Endothelial cell (in vitro differentiated cells): ENCODE measurements at places on chromosomes 6 and 20. TPM values are rescaled to one million over a fixed set of nuclear protein-coding genes. Genes with fewer than 3 reads are reported as not detected.

SLC22A3 gene
- total RNA-seq = 0.18 TPM

PLCB4 gene
- 10.5 TPM for total RNA-seq

DNA sequence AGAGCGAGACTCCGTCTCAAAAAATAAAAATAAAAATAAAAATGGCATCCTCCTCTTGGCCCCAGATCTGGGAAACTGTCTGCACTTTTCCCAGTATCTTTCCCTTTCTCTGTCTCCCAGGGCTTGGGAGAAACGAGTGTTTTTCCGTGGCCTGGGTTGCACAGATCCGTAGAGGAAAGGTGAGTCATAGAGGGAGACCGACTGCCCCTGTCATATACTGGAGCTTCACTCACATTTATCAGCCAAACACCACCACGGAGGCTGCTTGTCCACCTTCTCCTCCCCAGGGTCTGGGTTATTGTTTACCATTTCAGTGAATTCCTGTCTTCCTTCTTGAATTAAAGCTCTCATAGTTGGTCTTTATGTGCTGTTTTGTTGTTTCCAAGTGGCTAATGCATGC is 31.9 kb upstream of the EIF2S2 start:
- no peaks in the 10 kb centered on the region for H3K27me3 ChIP-seq
- no peak overlapping the region for H3K27ac ChIP-seq
- H3K4me3 ChIP-seq = no peak overlapping the region
- H3K36me3 ChIP-seq = no peaks in the 10 kb centered on the region

AHI1 gene
- total RNA-seq = 12.6 TPM

GRCh38 chr6:81767163-81767891 is 14.8 kb upstream of the TENT5A start:
- H3K4me3 ChIP-seq = no peak overlapping the region
- H3K27ac ChIP-seq = no peak overlapping the region
- no peaks in the 10 kb centered on the region for H3K27me3 ChIP-seq
- DNase-seq = no peak
- H3K36me3 ChIP-seq = no peaks in the 10 kb centered on the region

- peak within 1 kb of the TSS; percentile 98 for H3K27ac ChIP-seq
- H3K4me3 ChIP-seq = peak within 1 kb of the TSS; percentile 98
- H3K4me1 ChIP-seq = peaks cover 23% of the 10 kb centered on the region
- peaks cover 14% of the 10 kb centered on the region for H3K27me3 ChIP-seq
- peaks cover 5% of the 10 kb centered on the region for H3K36me3 ChIP-seq
- DNase-seq = peak; percentile 53
Measured at GRCh38 chr6:12012038-12012557, at the start of gene HIVEP1. HIVEP1 (plus strand) TSS chr6:12012312; CDS start chr6:12015629, 3,317 bp downstream.

GRCh38 chr6:123288649-123289048 is 292.6 kb downstream of the CLVS2 start:
- H3K4me1 ChIP-seq = no peaks in the 10 kb centered on the region
- no peak overlapping the region for H3K27ac ChIP-seq
- no peaks in the 10 kb centered on the region for H3K36me3 ChIP-seq
- no peak for DNase-seq
- no peaks in the 10 kb centered on the region for H3K27me3 ChIP-seq
- no peak overlapping the region for H3K4me3 ChIP-seq

- peaks cover 26% of the 10 kb centered on the region for H3K4me1 ChIP-seq
- H3K27me3 ChIP-seq = no peaks in the 10 kb centered on the region
- no peak for DNase-seq
- H3K4me3 ChIP-seq = no peak overlapping the region
Measured at GRCh38 chr6:121521164-121521555, 85.7 kb downstream of the GJA1 start.

PHACTR1 gene
- total RNA-seq = 39.9 TPM

GRCh38 chr20:53926428-53927028 is 143.9 kb downstream of the BCAS1 start:
- H3K4me1 ChIP-seq = peaks cover 10% of the 10 kb centered on the region
- no peak for DNase-seq
- no peaks in the 10 kb centered on the region for H3K36me3 ChIP-seq

MRPS26 gene
- 28.9 TPM for total RNA-seq

METTL24 gene
- 6.5 TPM for total RNA-seq

GABRR1 gene
- total RNA-seq = not detected

- no peak overlapping the region for H3K4me3 ChIP-seq
- H3K36me3 ChIP-seq = no peaks in the 10 kb centered on the region
- peaks cover 2% of the 10 kb centered on the region for H3K27me3 ChIP-seq
- H3K27ac ChIP-seq = no peak overlapping the region
Measured at GRCh38 chr6:2630891-2631571, 119.7 kb downstream of the MYLK4 start.

PKIB gene
- 38.5 TPM for total RNA-seq

GRCh38 chr6:32974016-32974333 is 5.6 kb downstream of the BRD2 start:
- DNase-seq = no peak
- H3K36me3 ChIP-seq = peaks cover 73% of the 10 kb centered on the region
- peak overlapping the region; percentile 100 for H3K4me3 ChIP-seq
- peak overlapping the region; percentile 97 for H3K27ac ChIP-seq
- H3K27me3 ChIP-seq = peaks cover 16% of the 10 kb centered on the region
- peaks cover 54% of the 10 kb centered on the region for H3K4me1 ChIP-seq

SLC35A1 gene
- total RNA-seq = 19.1 TPM

- no peaks in the 10 kb centered on the region for H3K36me3 ChIP-seq
- no peak overlapping the region for H3K4me3 ChIP-seq
- no peak for DNase-seq
- no peaks in the 10 kb centered on the region for H3K27me3 ChIP-seq
- no peak overlapping the region for H3K27ac ChIP-seq
Measured at GRCh38 chr6:50591135-50591534, 122.2 kb upstream of the TFAP2D start.

DNA sequence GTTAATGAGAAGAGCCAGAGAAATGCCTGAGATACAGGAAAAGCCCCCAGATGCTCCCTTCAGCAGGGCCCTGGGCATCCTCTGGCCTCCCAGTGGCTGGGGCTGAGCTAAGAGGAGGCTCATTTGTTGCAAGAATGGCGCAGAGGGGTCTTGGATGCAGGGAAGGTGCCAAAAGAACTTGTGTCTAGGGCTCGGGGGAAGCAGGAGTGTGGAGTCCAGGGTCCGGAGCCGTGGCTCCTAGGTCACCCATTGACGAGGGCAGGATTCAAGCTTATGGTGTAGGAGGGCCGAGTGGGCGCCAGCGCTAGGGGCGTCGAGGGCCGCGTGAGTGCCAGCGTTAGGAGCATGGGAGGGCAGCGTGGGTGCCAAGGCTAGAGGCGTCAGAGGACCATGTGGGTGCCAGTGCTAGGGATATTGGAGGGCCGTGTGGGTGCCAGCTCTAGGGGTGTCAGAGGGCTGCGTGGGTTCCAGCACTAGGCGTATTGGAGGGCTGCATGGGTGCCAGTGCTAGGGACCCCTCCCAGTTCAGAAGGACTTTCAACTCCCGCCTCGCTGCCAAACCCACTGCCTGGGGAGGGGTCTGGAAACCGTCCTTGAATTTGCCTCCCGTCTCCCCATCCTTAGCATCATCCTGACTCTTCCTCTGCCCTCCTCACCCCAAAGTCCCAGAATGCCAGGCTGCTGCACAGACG is 250.5 kb upstream of the AFDN start:
- H3K4me1 ChIP-seq = peaks cover 13% of the 10 kb centered on the region
- no peak overlapping the region for H3K27ac ChIP-seq
- peaks cover 4% of the 10 kb centered on the region for H3K36me3 ChIP-seq
- no peak overlapping the region for H3K4me3 ChIP-seq
- no peak for DNase-seq
- peaks cover 7% of the 10 kb centered on the region for H3K27me3 ChIP-seq

DNA sequence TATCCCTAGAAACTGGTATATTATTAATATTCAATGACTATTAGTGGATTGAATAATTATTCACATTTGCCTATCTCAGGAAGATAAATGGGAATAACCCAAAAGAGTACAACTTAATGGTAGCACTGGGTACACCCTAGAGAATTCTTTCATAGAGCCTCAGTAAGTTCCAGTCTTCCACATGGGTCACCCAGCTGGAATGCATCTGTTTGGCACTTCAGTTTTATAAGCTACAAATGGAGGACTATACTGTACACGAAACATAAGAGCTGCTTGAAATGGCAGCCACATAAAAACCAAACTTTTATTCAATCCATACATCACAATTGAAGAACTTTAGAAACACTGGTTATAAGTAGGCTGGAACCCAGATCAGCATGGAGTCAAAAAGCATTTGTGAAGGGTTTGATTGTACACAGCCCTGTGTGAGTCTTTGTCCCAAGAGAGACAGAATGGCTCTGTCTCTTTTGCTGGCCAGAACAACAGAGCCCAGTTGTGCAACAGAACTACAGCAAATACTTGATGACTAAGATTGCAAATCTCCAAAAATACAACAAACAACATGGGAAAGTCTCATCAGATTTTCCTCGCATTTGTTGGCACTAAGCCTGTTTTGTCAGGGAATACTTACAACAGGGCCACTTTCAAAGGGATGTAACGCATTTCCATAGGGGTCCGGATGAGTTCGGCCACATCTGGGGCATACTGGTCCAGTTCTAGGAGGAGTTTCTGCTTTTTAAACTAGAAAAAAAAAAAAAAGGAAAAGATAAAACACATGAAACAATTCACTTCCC is 39.5 kb downstream of the PIGU start:
- no peaks in the 10 kb centered on the region for H3K27me3 ChIP-seq
- no peaks in the 10 kb centered on the region for H3K4me1 ChIP-seq
- H3K27ac ChIP-seq = no peak overlapping the region

DNA sequence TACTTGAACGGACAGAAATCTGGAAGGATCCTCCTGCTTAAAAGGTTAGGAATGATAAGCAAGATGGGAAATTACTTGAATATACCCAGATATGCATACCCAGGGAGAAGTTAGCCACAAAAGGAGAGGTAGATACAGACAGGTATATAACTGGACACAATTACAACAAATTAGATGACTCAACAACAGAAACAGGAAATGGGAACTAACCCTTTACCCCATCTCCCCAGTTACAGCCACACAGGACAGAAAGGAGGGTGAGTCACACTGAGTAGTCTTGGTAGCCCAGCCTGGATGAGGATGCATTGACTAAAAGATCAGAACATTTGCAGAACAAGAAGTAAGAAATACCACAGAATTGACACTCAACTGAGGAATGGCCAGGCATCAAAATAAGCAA is 61.2 kb downstream of the C6orf52 start:
- no peak overlapping the region for H3K4me3 ChIP-seq
- peaks cover 3% of the 10 kb centered on the region for H3K27me3 ChIP-seq
- DNase-seq = no peak

DNA sequence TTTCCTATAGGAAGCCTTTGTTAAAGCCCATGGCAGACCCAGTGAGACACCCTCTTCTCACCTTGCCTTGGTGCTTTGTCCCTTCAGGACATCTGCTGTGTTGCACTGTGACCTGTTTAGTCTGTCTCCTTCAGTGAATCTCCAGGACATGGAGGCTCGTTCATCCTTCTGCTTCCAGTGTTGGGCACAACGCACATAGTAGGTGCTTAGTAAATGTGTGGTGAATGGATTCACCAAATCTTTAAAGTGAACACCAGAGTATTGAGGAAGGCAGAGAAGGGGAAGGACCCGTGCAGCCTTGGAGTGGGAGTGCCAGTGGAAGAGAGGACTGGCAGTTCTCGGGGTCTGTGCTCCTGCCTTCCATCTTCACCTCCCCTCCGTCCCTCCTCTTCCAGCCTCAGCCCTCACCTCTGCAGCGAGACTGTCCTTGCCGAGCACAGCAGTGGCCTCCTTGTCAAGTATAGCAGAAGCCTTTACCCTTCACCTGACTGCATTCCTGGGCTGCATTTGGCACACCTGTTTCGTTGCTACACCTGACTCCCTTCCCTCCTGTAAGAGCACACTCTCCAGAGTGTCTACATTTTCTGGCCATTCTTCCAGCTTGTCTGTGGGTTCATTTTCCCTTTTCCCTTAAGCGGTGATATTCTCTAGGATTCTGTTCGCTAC is 49.2 kb downstream of the ARID1B start:
- no peak for DNase-seq
- no peak overlapping the region for H3K4me3 ChIP-seq
- H3K27me3 ChIP-seq = no peaks in the 10 kb centered on the region
- H3K36me3 ChIP-seq = peaks cover 5% of the 10 kb centered on the region
- peaks cover 18% of the 10 kb centered on the region for H3K4me1 ChIP-seq
- H3K27ac ChIP-seq = peak overlapping the region; percentile 39

GRCh38 chr6:30185846-30186484 is 22.6 kb downstream of the TRIM15 start:
- peaks cover 4% of the 10 kb centered on the region for H3K27me3 ChIP-seq
- no peak for DNase-seq
- H3K4me3 ChIP-seq = no peak overlapping the region
- H3K27ac ChIP-seq = no peak overlapping the region
- H3K36me3 ChIP-seq = peaks cover 41% of the 10 kb centered on the region

GRCh38 chr6:115634887-115635286 is 425.8 kb downstream of the FRK start:
- no peak for DNase-seq
- no peak overlapping the region for H3K27ac ChIP-seq
- no peak overlapping the region for H3K4me3 ChIP-seq
- H3K4me1 ChIP-seq = no peaks in the 10 kb centered on the region
- no peaks in the 10 kb centered on the region for H3K36me3 ChIP-seq
- no peaks in the 10 kb centered on the region for H3K27me3 ChIP-seq

TMC2 gene
- total RNA-seq = not detected

DSP gene
- total RNA-seq = 109 TPM

GRCh38 chr20:37282556-37282955 is 6.9 kb upstream of the MANBAL start:
- no peaks in the 10 kb centered on the region for H3K36me3 ChIP-seq
- peaks cover 3% of the 10 kb centered on the region for H3K27me3 ChIP-seq
- H3K4me3 ChIP-seq = no peak overlapping the region
- DNase-seq = peak; percentile 18
- H3K27ac ChIP-seq = no peak overlapping the region
- H3K4me1 ChIP-seq = no peaks in the 10 kb centered on the region

GRCh38 chr20:45347936-45348778 is at the start of gene SDC4:
SDC4 (minus strand) TSS chr20:45348424; CDS start chr20:45348384, 40 bp downstream.
- no peak for DNase-seq
- peaks cover 34% of the 10 kb centered on the region for H3K4me1 ChIP-seq
- H3K27me3 ChIP-seq = no peaks in the 10 kb centered on the region

PRSS35 gene
- 1.3 TPM for total RNA-seq

DNA sequence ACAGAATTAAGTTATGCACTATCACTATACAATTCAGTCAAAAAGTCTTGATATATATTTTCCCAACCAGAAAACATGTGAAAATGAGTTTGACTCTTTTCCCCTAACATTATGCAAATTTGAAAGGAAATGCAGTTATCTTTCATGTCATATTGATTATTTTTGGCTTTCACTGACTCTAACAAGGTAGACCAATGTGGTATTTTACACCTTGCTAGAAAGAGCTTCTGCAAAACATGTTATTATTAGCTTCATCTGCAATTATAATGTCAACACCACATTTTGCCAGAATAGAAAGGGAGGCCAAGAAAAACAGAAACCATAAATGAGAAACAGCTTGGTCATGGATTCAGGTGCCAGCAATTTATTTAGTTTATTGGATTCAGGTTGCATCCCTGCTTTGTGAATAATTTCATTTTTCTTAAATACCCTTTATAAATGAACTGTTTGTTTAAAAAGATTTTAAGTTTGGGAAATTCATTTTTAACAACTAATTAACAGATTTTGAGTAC is 226.1 kb upstream of the GJE1 start:
- no peak for DNase-seq
- no peak overlapping the region for H3K27ac ChIP-seq
- H3K4me3 ChIP-seq = no peak overlapping the region
- H3K36me3 ChIP-seq = no peaks in the 10 kb centered on the region
- H3K27me3 ChIP-seq = no peaks in the 10 kb centered on the region
- no peaks in the 10 kb centered on the region for H3K4me1 ChIP-seq
